ENCODE measurements at places on chromosomes 4 and X.

DNA sequence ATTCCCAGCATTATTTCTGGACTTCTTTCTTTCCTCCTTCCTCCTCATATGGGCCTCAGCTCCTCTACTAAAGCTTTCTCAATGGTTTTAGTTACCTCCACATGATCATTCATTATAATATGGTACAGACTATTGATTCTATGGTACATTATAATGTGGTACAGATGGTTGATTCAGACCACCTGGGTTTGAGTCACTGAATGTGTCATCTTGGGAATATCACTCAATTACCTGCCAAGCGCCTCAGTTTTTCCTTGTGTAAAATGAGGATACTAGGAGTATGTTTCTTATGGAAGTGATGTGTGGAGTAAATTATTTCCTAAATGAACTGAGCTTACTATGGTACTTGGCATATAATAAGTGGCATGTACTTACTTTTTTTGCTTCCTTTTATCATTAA is 27.7 kb downstream of the SLIT2 start:
- DNase-seq, result no peak

DNA sequence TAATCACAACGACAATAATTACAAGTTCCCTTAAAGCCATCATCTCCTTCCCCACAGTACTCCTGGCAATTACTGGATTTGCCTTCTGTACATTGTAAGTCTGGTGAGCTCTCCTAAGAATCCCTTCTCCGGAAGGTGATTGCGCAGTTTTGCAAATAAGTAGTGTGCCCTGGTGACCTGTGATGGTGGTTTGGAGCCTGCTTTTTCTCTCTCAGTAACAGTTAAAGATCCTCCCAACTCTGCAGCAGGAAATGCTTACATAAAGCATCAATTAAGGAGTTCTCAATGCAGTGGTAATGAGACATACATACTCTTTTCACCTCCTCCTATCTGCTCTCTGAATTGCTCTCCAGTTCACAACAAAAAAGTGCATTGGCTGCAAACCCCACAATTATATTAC is 159.7 kb downstream of the SH2D1A start:
- no peak for DNase-seq

- DNase-seq, result peak; percentile 38
These were observed at the start of gene CCDC160 for GRCh38 chrX:134236626-134237614. Gene CCDC160, plus strand, starts transcription at chrX:134237182. Its CDS starts 7,619 bp downstream, at chrX:134244801.

- DNase-seq, result no peak
These were observed 7.9 kb downstream of the ASMTL start for GRCh38 chrX:1444561-1445500.

GRCh38 chrX:55008571-55009358 is 8.6 kb downstream of the APEX2 start:
- no peak for DNase-seq

Measured in mesothelial cell of epicardium (in vitro differentiated cells).